ENCODE measurements at places on chromosomes 13 and 19.

DNA sequence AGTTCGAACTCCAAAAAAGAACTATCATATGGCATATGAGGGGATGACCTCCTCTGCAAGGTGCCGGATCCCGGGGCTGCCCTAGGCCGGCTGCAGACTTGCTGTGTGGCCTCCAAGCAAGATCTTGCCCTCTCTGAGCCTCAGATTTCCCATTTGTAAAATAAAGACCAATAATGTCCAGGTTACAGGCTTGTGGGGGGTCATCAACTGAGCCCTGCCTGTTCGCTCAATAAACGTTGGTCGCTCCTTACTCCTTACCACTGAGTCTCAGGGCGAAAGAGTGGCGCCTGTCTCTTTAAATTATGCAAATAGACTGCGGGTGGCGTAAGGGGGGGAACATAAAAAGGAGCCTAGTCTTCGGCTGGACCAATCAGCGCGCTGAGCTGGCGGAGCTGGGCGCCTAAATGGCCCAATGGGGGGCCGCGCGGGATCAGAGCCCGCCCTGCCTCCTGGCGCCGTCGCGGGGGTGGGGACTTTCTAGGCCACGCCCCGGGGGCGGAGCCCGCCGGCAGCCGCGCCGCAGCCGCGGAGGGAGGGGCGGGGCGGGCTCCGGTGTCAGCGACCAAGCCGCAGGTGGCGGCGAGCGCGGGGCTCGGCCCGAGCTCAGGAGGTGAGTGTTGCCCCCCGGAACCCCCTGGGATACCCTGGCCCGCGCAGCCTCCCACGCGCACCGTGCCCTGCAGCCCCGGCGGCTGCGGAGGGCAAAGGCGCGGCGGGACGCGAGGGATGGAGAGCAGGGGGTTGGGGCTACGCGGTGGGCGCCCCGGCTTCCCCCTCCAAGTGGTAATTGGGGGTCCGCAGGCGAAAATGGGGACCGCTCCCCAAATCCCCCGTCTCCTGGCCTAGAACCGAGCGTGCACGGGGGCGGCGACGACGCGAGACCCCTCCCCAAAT lies 3.8 kb upstream of the FCHO1 start:
- peak; percentile 96 for DNase-seq

GRCh38 chr19:9914001-9914314 lies 22.4 kb downstream of the OLFM2 start:
- no peak for DNase-seq

DNA sequence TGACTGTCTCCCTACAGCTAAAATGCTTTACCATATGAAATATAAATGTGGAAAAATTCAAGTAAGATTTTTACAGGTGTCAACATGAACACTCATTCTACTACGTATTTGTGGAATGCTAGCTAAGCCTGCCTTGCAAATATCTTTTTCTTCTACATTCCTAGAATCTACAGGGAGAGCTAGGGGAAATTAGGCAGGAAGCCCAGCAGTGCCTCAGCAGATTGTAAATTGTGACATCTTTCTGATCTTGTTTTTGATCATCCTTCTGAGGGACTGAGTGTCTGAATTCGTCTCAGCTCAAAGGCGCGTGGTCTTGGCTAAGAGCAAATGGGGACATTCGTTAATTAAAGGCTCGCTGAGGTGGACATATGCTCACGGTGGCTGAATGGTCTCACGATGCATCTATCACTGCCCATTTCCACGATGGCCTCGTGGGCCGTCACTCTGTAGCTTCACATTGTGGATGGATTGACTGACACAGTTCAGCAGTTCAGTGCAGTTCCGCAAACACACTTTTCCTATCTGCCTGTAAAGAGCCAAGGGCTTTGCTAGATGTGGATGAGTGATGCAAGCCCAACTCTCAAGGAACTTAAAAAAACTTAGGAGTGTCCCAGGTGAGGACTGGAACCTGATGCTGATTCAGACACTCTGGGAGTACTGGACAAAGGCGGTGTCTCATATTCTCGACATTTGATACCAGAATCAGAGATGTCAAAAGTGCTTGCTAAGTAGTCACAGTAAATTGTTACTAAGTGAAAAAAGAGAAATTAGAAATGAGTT lies 562.5 kb downstream of the EFNB2 start:
- DNase-seq = no peak

DNA sequence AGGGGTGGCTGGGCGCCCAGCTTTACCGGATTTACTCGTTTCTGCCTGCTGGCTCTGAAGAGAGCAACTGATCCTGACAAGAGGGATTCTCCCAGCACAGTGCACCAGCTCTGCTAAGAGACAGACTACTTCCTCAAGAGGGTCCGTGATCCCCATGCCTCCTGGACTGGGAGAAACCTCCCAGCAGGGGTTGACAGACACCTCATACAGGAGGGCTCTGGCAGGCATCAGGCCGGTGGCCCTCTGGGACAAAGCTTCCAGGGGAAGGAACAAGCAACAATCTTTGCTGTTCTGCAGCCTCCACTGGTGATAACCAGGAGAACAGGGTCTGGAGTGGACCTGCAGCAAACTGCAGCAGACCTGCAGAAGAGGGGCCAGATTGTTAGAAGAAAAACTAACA lies 1192.5 kb upstream of the PRR20A start:
- no peak for DNase-seq

DNA sequence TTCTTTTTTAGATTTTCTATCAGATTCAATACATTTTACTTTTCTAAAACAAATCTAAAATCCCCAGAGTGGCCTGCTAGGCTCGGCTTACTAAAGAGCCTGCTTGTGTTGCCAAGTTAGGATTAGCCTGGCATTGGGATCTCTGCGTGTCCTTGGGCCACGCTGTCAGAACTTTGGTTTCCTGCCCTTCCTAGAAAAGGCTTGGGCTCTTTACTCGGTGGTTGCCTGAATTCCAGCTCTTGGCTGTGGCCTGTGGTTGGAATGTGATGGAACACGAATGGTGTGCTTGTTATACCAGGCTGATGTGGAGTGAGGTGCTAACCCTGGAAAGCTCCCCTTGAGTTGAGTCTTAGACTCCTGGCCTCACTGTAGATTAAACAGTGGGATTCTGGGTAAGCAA lies 8.5 kb downstream of the SPATA13 start:
- no peak for DNase-seq

- no peak for DNase-seq
Observed at GRCh38 chr13:110503979-110504499, 57.5 kb downstream of the RAB20 start.

GRCh38 chr13:70842062-70842644 lies 733.9 kb upstream of the KLHL1 start:
- DNase-seq = no peak

DNA sequence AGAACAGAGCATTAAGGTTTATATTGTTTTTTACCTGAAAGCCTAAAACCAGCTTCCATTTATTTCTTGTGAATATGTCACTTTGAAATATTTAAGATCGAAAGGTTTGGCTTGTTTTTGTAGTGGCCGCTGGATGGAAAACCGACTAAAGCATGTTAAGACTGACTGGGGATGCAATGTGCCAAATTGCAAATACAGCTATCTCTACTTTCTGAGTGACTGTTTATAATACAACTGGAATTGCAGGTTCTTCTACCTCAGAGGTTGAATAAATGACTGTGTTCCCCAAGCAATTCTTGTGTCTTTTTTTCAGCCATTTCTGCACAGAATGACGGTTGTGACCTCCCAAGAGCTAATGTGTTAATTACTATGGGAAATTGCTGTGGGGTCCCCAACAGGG lies 50.0 kb upstream of the TMTC4 start:
- no peak for DNase-seq

DNA sequence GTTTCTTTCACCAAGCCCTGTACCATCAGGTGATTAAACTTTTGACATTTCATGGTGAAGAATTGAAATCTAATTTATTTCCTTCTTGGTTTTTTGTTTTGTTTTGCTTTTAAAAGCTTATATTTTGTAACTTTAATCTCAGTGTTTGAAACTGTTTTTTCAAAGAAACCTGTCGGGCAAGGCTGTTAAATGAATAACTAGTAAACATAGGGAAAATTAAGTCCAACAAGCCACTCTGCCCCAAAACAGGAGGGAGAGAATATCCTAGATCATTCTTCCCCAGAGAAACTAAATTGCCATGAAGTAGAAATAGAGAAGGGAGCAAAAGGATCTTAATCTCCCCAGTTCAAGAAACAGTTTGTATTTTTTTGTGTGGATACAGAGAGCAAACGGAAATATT lies 98.2 kb downstream of the FREM2 start:
- no peak for DNase-seq

GRCh38 chr13:40165316-40165932 lies 501.0 kb downstream of the FOXO1 start:
- DNase-seq = no peak

GRCh38 chr19:8578642-8579265 lies 1.5 kb upstream of the MYO1F start:
- peak; percentile 56 for DNase-seq

GRCh38 chr19:10195199-10195519 lies 406 bp upstream of the DNMT1 start:
- DNase-seq = no peak

- DNase-seq = no peak
Observed at GRCh38 chr13:113013303-113013702, 44.3 kb downstream of the MCF2L start.

DNA sequence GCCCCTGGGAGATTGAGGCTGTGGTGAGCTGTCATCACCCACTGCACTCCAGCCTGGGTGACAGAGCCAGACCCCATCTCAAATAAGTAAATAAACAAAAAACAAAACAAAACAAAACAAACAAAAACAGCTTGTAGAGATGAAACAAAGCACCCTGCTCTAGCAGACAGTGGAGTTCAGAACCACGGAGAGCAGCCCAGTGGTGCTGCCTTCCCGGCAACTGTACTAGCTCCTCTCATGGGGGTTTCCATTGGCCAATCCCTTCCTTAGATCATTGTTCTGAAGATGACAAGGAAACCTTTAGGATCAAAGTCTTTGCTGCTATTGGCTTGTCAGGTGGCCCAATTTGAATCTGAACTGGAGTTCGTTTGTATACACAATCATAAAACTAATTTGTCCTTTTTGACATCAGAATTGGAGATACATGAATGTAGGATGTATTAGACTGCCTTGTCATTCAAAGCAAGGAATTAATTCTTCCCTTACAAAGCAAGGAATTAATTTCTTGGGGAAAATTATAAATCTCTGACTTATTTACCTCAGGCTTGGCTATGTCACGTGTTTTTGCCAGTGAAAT lies 19.7 kb upstream of the SYCN start:
- DNase-seq = no peak

DNA sequence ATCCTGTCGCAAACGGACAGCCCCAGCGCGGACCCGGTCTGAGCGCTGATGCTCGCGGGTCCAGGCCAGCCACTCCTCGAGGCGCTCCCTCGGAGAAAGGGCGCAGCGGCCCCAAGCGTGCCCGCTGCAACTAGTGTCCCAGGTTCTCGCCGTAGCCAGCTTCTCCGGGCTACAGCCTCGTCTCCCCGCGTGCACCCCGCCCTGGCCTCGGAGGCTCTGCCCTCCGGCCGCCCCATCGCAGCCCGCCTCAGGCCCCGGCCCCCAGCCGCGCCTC lies 487 bp downstream of the FLT1 start:
- peak; percentile 33 for DNase-seq

DNA sequence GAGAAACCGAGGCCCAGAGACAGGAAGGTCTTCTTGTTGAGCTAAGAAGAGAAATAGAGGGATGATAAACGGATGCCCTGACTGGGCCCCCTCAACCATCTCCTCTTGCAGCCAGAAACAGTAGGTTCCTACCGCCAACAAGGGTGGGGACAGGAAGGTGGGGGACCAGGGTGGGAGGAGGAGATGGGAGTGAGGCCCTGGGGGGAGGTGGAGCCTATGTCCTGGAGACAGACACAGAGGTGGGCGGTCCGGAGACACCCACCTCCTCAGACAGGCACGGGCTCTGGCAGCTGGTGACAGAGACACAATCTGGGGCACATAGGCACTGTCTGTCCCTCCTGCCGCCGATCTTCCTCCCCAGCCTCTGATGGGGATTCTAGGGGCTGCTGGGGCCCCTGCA lies 16.9 kb downstream of the GADD45B start:
- DNase-seq = no peak

Data from NCI-H524 (cell line).